ENCODE measurements at places on chromosomes 11 and 22.

GRCh38 chr11:128411812-128412211 lies 175.5 kb downstream of the ETS1 start:
- DNase-seq: no peak

GRCh38 chr22:20904008-20904979 lies 12.9 kb upstream of the CRKL start:
- no peak for DNase-seq

DNA sequence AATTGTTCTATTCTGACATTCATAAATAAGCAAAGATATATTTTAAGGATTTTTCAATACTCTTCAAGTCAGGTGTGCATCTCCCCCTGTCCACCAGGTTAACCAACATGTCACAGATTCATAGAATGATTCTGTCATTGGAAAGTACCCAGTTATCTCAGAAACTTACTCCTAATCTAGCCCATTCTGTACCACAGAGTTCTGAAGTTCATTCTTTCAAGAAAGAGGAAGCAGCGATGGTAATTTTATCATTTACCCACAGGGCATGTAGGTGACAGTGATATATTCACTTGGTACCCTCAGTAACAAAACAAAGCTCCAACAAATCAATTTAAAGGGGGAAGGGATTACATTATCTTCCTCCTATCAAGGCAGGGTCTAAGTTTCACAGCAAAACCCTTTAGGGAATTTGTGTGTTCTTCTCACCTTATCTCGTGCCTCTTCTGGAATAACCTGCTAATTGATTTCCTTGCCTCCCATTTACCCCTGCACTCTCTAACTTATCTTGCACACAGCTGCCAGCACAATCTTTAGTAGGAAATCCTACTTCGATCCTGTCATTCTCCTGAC lies 19.0 kb upstream of the MPPED2 start:
- no peak for DNase-seq

GRCh38 chr11:44941259-44942021 lies 9.2 kb downstream of the TP53I11 start:
- no peak for DNase-seq

DNA sequence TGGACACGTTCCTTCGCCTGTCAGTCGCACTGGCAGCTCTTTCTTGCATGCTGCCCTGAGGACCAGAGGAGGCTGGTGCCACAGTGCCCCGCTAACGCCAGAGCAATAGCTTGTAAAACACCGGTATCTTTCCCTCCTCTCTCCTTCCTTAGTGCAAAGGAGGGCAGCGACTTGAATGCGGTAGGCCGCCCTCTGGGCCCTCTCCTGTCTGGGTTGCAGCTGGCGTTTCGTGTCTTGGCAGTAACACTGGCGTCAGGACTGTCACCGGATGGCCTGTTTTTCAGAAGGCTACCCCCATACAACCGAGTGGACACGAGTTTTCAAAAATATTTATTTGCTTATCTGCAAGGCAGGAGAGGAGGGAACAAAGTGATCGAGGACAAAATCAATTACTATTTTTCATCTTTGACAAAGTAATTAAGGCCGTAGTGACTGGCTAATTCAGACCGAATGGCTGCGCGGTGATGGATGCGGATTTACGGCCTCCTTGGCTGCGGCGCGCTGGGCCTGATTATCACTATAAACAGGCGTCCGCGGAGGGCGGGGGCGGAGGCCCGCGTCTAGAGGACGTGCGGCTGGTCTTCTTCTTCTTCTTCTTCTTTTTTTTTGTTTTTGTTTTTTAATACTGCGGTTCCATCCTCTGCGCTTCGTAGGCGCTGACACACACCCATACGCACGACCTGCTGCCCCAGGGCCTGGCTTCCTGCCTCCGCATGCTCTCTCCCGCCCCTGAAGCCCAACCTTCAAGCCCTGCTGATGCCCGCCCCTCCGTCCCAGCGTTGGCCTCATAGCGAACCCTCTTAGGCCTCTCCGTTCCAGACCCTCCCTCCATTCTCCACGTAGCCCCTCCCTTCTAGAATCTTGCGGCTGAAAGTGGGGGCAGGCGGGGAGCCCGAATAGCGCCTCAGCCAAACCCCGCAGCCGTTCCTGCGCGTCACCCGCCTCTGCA lies 2.9 kb upstream of the SLC6A5 start:
- no peak for DNase-seq

DNA sequence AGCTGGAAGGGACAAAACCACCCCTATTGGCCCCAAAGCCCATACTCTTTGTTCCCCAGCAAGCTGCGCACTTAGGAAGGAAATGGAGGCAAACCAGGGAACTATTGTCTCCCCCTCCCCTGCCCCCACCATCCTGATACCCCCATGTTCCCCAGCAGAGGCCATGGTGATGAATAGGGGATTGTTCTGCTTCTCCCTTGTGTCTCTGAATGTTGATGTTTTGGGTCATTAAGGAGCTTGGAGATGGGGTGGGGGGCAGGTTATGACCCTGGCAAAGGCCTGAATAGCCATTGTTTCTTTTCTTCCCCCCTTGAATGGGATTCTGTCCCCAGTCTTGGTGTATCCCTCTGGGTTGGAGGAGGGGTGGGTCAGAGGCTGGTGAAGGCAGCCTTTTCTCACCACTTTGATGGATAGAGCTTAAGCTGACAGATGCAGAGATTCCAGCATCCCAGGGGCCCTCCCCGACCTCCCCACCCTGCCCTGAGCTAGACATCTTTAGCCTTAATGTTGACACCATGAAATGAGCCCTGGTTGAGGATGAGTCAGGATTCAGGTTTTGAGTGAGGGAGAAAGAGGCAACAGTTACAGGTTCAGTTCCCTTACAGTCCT lies 8.3 kb downstream of the DTX4 start:
- no peak for DNase-seq

GRCh38 chr11:68934666-68935065 lies 31.0 kb downstream of the IGHMBP2 start:
- no peak for DNase-seq

- DNase-seq: no peak
Observed at GRCh38 chr11:2259897-2260451, 10.4 kb downstream of the ASCL2 start.

DNA sequence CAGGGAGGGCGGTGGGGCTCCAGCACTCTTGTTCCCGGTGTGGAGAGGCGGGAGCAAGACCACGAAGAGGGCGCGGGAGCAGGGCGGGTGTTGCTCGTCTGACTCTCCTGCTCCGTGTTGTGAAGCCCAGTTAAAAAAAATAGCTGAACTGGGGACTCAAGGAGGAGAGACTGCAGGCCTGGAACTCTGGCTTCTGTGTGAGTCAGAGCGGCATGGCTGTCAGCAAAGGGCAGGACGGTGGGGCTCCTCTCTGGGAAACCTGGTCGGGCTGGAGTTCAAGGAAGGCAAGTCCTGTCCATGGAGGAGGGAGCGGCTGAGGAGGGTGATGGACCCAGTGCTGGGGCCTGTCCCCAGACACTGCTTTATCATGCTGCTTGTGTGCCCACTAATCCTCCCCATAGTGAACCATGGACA lies 152.3 kb downstream of the FEZ1 start:
- DNase-seq: peak; percentile 30

GRCh38 chr22:48921411-48921903 lies 906.2 kb downstream of the BRD1 start:
- no peak for DNase-seq

DNA sequence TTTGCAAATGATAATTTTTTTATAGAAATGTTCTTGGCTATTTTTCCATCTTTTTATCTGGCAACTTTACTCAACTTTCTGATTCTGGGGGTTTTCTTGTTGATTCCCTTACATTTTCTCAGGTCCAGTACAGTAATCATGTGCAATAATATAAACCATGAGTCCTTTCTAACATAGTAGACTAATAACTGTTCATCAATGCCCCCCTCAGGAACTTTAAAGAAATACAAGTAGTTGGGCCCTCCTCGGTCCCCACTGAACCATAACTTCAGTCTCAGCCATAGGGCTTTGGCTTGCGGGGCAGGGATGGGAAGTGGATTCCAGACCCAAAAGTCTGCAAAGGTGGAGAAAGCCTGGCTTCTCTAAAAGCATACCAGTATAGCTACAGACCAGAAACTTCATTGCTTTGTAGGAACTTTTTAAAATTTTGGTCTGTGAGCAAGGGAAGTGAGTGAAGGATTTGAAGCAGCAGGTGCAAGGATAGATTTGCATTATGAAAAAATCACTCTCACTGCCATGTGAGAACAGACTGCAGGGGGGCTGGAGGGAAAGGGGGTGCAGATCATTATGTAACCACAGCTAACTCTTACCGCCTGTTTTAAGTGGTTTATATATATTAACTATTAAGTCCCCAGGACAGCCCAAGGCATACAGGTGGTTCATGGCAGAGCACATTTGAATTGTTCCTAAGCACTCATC lies 10.4 kb upstream of the TUB start:
- DNase-seq: no peak

GRCh38 chr11:77547863-77548551 lies 41.7 kb upstream of the AQP11 start:
- no peak for DNase-seq

GRCh38 chr11:115579181-115579825 lies 75.1 kb upstream of the CADM1 start:
- DNase-seq: no peak

DNA sequence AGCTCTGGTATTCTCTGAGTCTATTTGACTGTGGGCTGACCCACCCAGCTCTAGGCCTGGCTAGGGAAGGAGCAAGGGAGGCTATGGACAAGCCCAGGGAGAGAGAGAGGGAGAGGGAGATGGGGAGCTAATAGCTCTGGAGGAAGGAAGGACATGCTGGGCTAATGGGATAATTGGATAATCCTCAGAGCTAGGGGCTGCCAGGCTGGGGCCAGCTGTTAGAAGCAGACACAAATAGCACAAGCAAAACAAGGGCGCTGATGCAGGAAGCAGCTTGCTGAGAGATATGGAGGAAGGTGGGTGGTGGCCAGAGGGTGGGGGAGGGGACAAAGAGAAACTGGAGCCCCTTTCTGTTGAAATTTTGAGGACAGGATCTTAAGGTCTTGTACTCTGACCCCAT lies 23.2 kb downstream of the ADORA2A start:
- no peak for DNase-seq

- no peak for DNase-seq
Observed at GRCh38 chr11:72617080-72617762, 57.0 kb downstream of the PDE2A start.

GRCh38 chr22:25008666-25009065 lies 56.1 kb downstream of the KIAA1671 start:
- DNase-seq: no peak

Measured in lower lobe of right lung (tissue), 2 donors.